Cardiac fibroblast (primary cell): ENCODE measurements at places on chromosomes 6 and 20.

DNA sequence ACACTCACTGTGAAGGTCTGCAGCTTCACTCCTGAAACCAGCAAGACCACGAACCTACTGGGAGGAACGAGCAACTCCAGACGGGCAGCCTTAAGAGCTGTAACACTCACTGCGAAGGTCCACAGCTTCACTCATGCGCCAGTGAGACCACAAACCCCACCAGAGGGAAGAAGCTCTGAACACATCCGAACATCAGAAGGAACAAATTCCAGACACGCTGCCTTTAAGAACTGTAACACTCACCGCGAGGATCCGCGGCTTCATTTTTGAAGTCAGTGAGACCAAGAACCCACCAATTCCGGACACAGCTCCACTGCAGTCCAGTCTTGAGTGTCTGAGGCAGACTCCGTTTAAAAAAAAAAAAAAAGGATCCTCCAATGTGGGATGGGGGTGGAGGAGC is 60.4 kb upstream of the ERVFRD-1 start:
- no peak for DNase-seq

- peak; percentile 80 for DNase-seq
Observed at GRCh38 chr20:20466341-20466879, 98.5 kb downstream of the INSM1 start.

- no peak for DNase-seq
Observed at GRCh38 chr20:16606468-16607070, 33.3 kb upstream of the KIF16B start.

- DNase-seq = no peak
Observed at GRCh38 chr20:54195483-54196472, 12.1 kb upstream of the PFDN4 start.

DNA sequence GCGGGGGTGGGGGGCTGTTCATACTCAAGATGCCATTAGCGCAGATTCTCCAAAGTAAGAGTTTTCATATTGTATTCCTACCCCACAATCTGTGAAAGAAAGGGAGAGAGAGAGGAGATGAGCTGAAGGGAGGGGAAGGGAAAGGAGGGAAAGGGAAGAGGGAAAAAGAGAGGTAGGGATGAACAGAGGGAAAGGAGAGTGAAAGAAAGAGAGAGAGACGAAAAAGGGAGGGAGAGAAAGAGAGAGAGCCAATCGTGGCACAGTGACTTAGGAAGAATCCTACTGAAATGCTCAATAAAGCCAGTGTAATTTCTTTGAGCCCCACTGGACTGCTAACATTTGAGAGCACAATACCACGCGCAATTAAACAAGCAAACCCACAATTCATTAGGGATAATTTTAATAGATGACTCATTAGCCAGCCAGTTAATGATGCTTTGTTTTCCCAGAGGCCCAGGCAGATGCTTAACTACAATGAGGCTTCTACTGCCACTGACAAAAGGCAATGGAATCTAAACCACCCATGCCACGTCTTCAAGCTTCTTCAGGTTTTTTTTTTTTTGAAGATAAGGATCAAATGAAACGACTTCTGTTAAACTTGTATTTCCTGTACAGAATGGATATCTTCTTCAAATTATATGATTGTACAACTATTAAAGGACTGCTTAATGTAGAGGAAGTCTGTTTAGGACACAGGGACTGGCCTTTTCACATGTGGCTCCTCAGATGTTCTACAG is 306.8 kb downstream of the FOXC1 start:
- DNase-seq = peak; percentile 73

GRCh38 chr20:47642624-47643023 is 140.9 kb downstream of the NCOA3 start:
- no peak for DNase-seq
